Activated T-cell treated with anti-CD3 and anti-CD28 coated beads, Interleukin-2, amount 50 U/mL, for 72 hours (primary cell): ENCODE measurements at places on chromosomes 7 and 10.
A peak's percentile ranks its signal among the peaks of the same experiment; 100 is the strongest.

GRCh38 chr10:110995301-110995700 lies 75.9 kb downstream of the SHOC2 start:
- peaks cover 47% of the 10 kb centered on the region for H3K4me1 ChIP-seq
- no peak overlapping the region for H3K27ac ChIP-seq
- peaks cover 10% of the 10 kb centered on the region for H3K36me3 ChIP-seq
- no peak overlapping the region for H3K4me3 ChIP-seq

GRCh38 chr10:34711500-34711899 lies 103.6 kb downstream of the PARD3 start:
- no peak overlapping the region for H3K4me3 ChIP-seq
- no peaks in the 10 kb centered on the region for H3K4me1 ChIP-seq
- peaks cover 6% of the 10 kb centered on the region for H3K27me3 ChIP-seq
- H3K36me3 ChIP-seq: no peaks in the 10 kb centered on the region

DNA sequence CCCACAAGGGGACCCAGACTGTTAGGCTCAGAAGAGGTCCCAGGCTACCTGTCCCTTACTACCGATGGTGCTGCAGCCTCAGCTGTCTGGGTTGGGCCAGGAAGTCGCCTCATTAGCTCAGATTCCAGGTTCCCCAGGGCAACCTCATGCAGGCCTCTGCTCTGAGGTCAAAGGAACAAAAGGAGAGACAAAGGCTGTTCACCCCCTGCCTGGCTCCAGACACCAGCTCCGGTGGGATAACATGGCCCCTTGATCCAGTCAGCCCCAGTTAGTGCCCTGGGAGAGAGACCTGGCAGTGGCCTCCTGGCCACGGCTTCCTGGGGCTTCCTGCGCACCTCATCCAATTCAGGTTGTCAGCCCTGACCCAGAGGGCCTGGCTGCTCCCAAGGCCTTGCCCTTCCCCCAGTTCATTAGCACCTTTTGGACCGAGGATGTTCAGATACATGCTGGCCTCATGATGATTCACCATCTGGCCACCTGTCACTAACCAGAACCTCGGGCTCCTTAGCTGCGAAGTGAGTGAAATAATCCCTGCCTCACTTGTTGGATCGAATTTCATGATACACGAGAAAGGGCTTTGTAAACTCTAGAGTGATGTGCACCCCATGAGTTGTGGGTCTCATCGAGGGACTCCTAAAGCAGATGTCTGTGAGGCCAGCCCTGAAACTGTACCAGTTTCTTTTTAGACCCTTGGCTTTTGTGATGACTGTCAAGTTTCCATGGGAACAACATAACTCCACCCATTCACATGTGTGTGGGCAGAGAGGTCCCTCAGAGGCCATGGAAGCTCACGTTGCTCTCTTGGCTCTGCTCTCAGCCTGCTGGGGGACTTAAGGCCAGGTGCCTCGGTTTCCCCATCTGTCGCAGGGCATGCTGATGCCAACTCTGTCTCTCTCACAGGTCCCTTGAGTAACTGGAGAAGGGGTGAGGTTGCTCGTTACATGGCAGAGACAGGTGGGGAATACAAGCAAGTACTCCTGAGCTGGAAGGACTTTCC lies 79.5 kb upstream of the PCBD1 start:
- DNase-seq: no peak
- H3K27ac ChIP-seq: no peak overlapping the region
- H3K4me1 ChIP-seq: no peaks in the 10 kb centered on the region
- H3K36me3 ChIP-seq: no peaks in the 10 kb centered on the region

- no peak overlapping the region for H3K27ac ChIP-seq
- H3K4me1 ChIP-seq: no peaks in the 10 kb centered on the region
- no peak overlapping the region for H3K4me3 ChIP-seq
These were observed 435.8 kb downstream of the GPAM start for GRCh38 chr10:111747751-111748150.

DNA sequence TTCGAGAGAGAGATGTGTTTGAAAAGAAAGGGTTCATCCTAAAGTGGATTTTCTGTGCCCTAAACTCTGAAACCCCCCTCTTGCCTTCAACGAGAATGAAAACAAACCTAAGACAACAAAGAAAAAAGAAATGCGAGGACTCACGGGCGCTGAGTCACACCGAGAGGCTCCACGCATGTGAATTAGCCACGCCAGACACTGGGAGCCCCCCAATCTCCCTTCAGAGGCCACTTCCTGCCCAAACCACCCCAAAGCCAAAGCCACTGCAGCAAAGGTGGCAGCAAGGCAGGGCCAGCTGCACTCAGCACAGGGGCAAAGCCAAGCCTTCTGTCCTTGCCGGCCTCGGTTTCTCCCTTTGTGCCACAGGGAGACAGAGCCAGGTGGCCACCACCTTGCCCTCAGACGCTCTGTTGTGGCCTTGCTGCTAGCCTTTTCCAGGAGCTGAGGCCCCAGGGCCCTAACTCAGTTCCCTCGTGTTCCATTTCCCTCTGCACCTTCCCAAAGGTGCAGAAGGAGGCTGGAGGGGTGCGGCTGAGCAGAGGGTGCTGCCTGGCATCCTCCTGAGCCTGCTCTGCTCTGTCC lies 93.3 kb downstream of the FAM53B start:
- peak overlapping the region; percentile 12 for H3K27ac ChIP-seq
- no peaks in the 10 kb centered on the region for H3K27me3 ChIP-seq

DNA sequence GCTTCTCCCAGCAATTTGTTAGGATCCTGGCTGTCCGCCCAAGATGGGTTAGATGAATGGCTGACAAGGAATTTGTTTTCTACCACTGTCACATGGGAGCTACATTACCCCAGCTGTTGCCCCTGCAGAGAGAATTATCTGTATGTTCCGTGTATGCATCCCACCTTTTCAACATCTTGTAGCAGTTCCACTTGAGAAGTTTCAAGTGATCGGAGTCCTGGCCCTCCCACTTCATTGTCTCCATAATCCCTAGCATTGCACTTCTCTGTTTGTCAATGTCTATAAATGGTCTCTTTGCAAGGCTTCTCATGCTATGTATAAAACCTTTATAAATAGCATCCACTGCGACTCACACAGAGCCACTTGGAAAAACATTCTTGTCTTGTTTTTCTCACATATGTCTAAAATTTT lies 972.5 kb downstream of the CNTNAP2 start:
- no peaks in the 10 kb centered on the region for H3K4me1 ChIP-seq
- DNase-seq: no peak
- no peak overlapping the region for H3K27ac ChIP-seq
- no peak overlapping the region for H3K4me3 ChIP-seq
- no peaks in the 10 kb centered on the region for H3K36me3 ChIP-seq
- no peaks in the 10 kb centered on the region for H3K27me3 ChIP-seq

DNA sequence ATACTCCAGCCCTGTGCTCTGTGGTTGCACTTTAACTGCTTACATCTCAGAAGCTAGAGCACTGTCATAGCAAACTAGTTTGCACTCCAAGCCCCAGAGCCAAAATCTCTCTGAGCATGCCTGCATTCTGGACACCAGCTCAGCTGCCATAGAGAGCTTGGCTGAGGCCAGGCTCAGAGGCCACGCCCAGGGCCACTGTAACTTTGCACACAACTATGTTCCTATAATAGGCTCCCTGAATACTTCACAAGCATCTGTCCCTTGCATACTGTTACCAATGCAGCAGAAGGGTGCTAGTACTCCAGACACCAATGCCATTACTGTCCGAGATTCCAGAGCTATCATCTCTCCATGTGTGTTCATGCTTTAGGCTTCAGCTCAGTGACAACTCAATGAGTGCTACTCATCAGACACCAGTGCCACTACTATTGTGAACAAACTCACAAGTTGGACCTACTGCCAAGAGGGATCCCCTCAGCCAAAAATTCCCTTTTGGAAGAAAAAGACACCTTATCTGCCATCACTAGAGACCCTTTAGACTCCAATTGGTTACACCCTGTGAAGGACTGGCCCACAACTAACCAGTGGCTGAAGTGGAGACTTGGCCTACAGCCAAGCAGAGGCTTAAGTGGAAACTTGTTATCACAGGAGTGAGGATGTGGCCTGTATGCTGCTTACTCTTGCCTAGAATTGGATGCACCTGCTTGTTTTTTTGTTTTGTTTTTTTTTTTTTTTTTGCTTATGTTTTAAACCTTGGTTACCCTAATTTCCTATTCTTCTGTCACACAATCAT lies 211.6 kb upstream of the MAGI2 start:
- H3K36me3 ChIP-seq: no peaks in the 10 kb centered on the region
- no peak overlapping the region for H3K4me3 ChIP-seq
- DNase-seq: no peak
- H3K27me3 ChIP-seq: no peaks in the 10 kb centered on the region
- H3K4me1 ChIP-seq: no peaks in the 10 kb centered on the region

DNA sequence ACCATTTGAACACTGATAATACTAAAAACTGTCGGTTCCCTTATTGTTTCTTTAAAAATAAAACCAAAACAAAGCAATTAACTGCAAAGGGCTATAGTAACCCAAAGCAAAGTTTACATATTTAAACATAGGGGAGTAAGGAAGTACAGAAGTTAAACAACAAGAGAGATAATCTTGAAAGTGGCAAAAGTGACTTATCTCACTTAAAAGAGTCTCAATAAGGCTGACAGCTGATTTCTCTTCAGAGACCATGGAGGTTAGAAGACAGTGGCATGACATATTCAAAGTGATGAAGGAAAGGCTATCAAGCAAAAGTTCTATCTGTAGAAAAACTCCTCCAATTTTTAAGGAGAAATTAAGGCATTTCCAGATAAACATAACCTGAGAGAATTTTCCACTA lies 233.5 kb upstream of the HDAC9 start:
- no peaks in the 10 kb centered on the region for H3K4me1 ChIP-seq
- H3K36me3 ChIP-seq: no peaks in the 10 kb centered on the region
- no peak overlapping the region for H3K4me3 ChIP-seq

DNA sequence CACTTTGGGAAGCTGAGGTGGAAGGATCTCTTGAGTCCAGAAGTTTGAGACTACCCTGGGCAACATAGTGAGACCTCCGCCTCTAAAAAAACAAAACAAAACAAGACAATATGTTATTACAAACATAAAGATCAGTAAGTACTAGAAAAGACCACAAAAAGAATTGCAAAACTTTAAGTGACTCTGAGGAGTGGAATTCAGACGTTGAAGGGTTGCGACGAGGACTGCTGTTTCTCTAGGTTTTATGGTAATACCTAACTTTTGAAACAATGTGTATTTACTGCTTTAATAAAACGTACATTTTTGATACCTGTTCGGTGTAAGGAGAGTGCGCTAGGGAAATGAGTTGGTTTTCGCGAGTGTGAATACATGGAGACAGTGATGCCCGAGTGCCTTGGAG lies 250.4 kb downstream of the GATA3 start:
- no peaks in the 10 kb centered on the region for H3K36me3 ChIP-seq
- no peak for DNase-seq
- H3K27ac ChIP-seq: no peak overlapping the region
- H3K4me1 ChIP-seq: peaks cover 28% of the 10 kb centered on the region

DNA sequence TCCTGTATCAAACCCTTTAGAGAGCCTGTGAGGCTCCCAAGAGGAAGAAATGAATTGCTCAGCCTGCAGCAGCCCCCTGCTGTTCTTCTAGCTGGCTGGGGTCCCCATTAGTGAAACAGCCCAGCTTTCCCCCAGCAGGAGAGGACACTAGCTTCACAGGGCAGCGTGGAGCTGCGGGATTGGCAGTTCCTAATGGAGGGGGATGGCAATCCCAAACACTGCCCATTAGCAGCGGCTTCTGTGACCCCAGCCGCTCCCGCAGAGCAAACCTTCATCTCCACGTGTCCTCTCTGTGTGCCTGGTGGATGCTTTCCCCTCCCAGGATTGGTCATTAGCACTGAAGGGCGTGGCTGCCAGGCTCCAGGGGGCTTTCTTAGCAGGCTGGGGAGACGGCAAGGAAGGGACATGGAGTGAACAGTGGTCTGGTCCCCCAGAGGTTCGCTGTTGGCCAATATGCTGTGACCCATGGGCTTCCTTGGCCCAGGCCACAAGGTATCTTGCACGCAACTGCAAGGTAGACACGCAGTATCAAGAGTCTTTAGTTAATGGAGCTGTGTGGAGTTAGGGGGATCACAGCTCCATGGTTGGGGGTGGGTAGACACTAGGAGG lies 322.5 kb upstream of the ZMIZ1 start:
- H3K27me3 ChIP-seq: peaks cover 5% of the 10 kb centered on the region
- DNase-seq: no peak
- peaks cover 11% of the 10 kb centered on the region for H3K4me1 ChIP-seq
- peaks cover 2% of the 10 kb centered on the region for H3K36me3 ChIP-seq
- H3K4me3 ChIP-seq: no peak overlapping the region
- no peak overlapping the region for H3K27ac ChIP-seq

GRCh38 chr7:132393789-132394261 lies 182.4 kb downstream of the PLXNA4 start:
- H3K36me3 ChIP-seq: no peaks in the 10 kb centered on the region
- DNase-seq: no peak
- no peak overlapping the region for H3K27ac ChIP-seq
- H3K4me1 ChIP-seq: peaks cover 8% of the 10 kb centered on the region
- H3K27me3 ChIP-seq: no peaks in the 10 kb centered on the region
- no peak overlapping the region for H3K4me3 ChIP-seq

DNA sequence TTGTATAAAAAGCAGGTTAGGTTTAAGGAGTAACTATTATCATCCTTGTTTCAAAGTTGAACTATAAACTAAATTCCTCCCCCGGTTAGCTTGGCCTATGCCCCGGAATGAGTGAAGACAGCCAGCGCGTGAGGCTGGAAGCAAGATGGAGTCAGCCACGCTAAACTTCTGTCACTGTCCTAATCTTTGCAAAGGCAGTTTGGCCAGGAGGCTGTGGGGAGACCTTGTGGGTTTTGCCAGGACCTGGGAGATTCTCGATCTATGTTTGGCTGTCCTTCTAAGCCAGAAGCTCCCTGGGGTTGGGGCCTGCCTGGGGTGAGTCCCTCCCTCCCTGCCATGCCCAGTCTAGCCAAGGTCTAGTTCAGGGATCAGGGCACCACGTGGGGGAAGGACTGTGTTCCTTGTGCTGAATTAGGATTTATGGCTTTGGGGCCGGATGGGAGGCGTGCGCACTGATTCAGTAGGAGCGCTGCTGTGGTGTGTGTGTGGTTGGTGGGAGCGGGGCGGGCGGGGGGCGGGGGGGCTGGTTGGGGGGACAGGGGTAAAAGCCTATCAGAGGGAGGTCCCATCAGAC lies 871 bp upstream of the GTF2IRD1 start:
- peak overlapping the region; percentile 85 for H3K4me3 ChIP-seq
- H3K27ac ChIP-seq: peak overlapping the region; percentile 91
- no peak for DNase-seq
- H3K4me1 ChIP-seq: peaks cover 15% of the 10 kb centered on the region

DNA sequence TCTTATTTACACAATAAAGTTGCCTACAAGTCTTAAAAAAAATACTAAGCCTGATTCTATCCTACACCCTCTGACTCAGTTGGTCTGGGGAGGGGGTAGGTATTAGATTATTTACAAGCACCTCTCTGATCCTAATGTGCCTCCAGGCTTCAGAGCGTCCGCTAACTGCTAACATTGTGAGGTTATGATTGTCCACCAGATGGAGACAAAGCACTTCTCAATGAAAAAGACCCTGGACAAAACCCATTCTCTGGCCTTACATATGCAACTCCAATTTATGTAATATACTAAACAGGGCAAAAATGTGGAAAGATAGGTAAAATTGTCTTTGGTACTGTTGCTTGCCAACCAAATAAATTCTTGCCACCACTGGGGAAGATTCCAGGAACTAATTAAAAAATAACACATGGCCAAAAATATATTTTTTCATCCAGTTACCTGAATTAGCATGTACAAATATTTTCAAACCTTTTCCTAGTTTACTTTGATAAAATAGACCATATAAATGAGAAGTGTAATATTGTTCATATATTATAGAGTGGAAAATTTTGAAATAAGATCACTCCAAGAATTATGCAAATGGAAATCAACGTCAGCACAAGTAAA lies 92.4 kb downstream of the KIF20B start:
- peak; percentile 50 for DNase-seq
- no peaks in the 10 kb centered on the region for H3K4me1 ChIP-seq
- peaks cover 6% of the 10 kb centered on the region for H3K27me3 ChIP-seq
- H3K4me3 ChIP-seq: no peak overlapping the region
